ENCODE measurements at places on chromosomes 2 and 18.

GRCh38 chr2:144346229-144346628 is 173.7 kb downstream of the ZEB2 start:
- DNase-seq: no peak

DNA sequence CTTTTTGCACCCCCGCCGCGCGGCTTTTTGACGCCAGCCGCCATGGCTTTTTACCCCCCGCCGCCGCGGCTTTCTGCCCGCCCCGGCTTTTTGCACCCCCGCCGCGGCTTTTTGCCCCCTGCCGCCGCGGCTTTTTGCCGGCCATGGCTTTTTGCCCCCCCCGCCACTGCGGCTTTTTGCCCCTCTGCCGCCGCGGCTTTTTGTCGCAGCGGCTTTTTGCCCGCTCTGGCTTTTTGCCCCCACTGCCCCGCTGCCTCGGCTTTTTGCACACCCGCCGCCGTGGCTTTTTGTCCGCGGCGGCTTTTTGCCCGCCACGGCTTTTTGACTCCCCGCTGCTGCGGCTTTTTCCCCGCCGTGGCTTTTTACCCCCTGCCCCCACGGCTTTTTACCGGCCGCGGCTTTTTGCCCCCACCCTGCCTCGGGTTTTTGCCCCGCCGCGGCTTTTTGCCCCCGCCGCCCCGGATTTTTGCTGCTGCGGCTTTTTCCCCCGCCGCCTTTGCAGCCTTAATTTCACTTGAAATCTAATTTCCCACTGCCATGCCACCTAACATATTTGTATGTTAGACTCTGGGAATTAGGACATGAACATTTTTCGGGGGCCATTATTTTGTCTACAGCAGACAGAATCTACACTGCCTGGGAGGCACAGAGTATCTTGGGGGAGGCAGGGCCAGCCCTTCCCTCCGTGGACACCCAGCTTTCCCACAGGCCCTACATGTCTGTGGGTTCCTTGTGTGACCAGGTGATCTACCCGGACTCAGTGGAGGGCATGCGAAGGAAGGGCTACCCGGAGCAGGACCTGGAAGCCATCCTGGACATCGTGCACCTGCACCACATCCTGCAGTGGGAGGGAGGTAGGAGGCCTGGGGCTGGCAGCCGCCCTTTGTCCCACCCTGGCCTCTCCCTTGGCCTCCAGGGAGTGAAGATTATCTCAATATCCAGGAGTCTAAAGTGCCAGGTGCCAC is 3031.0 kb upstream of the TEKT4 start:
- DNase-seq: no peak

- DNase-seq: peak; percentile 56
Measured at GRCh38 chr2:179410552-179411356, 146.1 kb upstream of the SESTD1 start.

DNA sequence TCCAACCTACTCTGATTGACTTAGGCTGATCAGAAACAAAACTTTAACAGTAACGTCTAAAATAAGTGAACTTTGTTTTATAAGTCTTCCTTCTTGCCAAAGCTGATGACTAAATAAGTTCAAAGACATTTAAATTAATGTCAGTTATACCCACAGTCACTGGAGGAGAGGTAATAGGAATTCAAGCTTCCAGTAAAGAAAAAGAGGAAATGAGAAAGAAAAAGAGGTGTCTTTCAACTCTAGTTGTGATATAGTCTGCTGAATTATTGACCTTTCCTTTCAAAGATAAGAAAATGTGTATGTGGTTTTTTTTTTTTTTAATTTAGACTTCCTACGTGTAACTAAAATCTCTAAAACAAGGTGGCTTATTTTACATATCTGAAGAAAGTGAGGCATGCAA is 191.5 kb downstream of the SLC8A1 start:
- DNase-seq: no peak

DNA sequence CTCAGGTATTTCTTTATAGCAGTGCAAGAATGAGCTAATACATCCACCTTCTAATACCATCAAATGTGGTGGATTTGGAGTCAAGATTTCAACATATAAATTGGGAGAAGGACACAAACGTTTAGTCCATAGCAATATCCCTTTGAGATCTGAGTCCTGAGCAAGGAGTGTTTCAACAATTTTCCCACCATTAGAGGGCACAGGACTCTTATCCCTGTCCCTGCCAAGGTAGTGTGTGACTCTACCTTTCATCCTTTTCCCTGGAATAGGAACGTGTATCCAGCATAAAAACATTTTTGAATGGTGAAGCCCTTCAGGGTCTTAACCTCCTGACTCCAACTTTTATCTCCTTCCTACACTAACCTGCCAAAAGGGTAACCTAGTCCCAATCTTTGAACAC is 181.3 kb upstream of the SRD5A2 start:
- DNase-seq: no peak

DNA sequence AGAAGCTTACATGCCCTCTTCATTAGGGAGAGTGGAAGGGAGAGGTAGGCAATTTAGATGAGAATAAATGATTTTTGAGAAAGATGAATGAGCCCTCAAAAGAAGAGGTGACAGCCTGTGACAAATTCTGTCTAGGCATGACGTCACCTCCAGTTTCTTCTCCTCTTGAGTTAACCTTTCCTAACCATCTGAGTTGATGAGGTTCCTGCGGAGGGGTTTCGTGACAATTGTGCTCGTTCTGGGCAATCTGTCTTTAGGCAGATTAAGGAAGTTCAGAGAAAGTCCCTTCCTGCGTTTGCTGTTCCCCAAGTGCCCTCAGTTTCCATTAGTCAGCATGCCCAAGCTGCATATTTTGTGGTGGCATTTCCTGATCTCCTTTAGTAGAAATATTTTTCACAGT is 640.2 kb upstream of the SYT4 start:
- DNase-seq: no peak

GRCh38 chr2:9110893-9111569 is 95.6 kb upstream of the ASAP2 start:
- no peak for DNase-seq

DNA sequence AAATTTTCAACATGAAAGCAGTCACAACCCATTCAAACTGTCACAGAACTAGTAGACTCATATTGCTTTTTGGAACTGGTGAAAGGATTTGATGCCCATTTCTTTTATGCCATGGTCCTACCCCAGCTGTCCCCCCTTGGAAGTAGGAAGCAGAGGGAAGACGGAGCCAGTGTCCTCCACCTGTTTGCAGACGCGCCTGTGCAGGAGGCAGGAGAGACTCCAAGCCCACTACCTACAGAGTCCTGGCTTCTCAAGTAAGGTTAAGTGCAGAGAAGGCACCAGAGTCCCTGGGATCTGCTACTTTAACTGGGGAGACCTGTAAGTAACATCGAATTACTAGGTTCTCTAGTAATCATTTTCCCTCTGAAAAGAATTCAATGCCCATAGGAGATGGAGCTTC is 32.7 kb upstream of the DNMT3A start:
- no peak for DNase-seq

DNA sequence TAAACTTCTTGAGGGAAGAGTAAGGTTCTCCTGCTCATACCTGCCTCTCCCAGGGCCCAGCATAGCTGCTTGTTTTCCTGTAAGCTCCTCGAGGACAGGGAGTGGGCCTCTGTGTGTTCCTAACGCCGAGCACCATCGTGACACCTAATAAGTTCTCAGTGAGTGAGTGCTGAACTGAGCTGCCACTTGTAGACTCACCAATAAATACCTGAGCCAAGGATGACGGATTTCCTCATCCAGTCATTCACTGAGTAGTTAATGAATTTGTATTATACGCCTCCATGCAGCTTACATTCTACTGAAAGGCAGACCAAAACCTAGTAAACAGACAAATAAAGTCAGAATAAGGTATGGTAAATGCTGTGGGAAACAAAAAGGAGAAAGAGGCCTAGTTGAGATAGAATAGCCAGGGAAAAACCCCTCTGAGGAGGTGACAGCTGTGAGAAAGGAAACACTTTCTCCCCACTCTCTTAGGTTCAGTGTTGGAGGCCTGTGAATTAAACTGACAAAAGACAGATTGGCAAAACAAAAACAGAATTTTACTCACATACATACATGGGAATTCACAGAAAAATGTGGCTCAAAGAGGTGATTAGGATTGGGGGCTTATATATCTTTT is 138.6 kb downstream of the B3GNT2 start:
- no peak for DNase-seq

GRCh38 chr18:11998193-11998592 is 16.9 kb downstream of the IMPA2 start:
- DNase-seq: no peak

DNA sequence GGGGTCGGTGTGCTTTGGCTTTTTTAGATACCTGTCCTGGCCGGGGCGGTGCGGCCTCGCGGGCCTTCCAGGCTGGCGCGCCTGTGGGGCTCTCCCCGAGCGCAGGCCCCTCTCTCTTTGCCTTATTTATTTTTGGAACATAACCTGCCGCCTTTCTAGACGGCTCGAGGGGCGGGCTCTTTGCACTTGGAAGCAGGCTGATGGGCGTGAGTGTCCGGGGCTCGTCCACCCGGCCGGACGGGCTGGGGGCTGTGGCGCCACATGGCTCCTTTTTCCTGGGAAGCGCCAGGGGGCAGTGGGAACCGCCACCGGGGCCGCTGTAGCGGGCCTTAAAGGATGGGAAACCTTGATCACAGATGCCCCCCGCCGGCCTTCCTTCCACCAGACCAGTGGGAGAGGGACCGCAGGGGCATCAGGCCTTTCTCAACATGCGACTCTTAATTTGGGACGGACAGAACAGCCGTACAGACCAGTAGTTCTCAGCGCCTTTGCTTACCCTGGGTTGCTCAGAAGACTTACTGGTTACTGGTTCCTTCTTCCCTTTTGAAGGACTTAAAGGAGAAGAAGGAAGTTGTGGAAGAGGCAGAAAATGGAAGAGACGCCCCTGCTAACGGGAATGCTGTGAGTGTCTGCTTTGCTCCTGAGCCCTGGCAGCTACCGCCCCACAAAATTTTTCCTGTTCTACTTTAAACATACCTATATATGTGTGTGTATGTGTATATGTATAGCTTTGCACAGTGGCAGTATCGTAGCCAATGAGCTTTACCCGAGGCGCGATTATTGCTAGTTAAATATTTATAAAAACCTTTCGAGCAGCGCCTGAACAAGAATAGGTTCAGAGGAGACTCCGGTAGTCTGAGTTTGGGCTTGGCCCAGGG is 2.7 kb downstream of the PTMA start:
- no peak for DNase-seq

- DNase-seq: no peak
Measured at GRCh38 chr2:68396093-68396492, 31.0 kb downstream of the PLEK start.

- no peak for DNase-seq
Measured at GRCh38 chr18:4293337-4293736, 161.8 kb downstream of the DLGAP1 start.

DNA sequence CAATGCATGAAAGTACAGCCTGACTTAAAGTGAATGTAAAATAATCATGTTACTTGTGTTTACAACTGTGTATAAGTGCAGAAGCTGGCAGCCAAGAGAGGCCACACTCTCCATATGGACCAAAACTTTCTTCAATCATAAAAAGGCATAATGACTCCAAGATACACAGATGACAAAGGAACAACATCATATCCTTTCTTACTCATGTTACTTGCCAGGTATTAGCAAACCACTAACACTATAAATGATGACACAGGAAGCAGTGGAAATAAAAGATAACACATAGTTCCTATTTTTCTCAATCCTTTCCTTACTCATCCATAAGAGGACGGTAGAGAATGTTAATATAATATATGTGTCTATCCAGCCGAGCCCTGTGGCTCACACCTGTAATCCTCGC is 400.0 kb upstream of the CDH2 start:
- no peak for DNase-seq

DNA sequence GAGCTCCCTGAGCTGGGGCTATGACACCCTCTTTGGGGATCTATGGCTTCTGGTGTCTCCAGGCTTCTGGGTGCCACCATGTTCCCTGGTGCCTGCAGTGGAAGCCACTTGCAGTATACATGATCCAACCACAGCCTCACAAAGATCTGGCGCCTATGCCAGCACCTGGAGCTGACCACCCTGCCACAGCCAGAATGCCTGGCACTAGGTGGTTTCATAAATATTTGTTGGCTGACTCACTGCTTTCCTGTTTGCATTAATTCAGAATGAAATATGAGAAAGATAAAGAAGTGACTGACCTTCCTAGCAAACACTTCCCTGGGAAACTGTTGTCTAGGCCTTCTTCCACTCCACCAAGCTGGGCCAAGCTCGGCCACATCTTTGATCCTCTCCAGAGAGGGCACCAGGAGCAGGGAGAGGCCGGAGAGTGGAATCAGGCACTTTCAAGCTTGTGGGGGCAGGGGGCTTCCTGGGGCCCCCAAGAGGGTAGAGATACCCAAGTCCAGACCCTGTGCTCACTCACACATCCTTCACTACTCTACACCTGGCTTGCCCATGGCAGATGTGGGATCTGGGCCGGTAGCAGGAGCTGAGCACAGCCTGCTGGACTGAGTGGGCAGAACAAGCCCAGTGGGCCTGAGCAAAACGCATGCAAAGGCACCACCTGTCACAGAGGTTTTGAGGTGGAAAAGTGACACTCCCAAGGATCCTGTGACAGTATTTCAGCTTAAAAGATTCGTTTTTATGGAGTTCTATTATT is 565.7 kb downstream of the SLC4A3 start:
- DNase-seq: no peak

- peak; percentile 34 for DNase-seq
Measured at GRCh38 chr2:204110751-204111516, 174.4 kb downstream of the ICOS start.

- no peak for DNase-seq
Measured at GRCh38 chr2:240451791-240452461, 16.5 kb downstream of the GPC1 start.

- DNase-seq: peak; percentile 96
Measured at GRCh38 chr2:145652571-145653545, 1132.9 kb upstream of the ZEB2 start.

DNA sequence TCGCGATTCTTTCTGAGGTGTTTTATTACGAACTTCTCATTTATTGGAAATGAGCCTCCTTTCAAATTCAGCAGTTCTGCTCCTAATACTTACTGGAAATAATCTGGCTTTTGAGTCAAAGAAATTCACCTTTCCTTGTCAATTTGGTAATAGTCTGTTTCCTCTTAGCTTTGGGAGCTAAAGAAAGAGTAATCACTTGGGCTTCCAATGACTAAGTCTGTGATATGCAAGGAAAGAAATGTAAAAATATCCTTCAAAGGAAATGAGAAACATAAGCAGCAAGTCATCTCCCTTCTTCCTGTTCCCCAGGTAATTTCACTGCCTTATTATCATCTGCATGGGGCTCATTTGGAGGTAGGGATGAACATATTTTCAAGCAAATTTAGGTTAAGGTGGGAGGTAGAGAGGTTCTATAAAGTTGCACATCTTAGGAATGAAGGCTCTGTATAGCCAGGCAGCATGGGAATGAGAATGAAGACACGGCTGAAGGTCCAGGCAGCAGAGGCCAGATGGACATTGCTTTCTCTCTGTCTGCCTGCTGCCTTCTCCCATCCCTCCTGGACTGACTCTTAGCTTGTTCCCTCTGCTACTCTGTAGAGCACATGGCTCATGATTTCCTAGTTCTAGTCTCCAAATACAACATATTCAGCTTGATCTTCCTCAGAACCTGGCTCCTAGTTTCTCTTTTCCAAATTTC is 1.0 kb downstream of the SPP2 start:
- no peak for DNase-seq
